ENCODE measurements at places on chromosomes 4 and X.

DNA sequence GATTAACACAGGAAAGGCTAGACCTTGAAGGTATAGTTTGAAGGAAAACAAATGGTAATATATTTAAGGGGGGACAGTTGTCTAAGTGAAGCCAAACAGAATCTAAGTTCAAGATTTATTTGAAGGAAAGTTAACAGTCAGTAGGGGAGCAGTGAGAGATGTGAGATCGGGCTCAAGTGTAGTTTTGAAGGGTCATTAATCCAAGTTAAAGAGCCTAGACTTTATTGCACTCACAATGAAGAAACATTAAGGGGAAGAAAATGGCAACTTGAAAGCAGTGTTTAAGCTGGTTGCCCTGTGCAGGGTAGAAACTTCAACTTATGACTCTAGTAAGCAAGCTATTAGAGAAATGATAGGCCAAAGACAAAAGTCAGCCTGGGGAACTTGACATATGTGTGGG lies 1952.2 kb downstream of the PCDH7 start:
- DNase-seq: no peak

DNA sequence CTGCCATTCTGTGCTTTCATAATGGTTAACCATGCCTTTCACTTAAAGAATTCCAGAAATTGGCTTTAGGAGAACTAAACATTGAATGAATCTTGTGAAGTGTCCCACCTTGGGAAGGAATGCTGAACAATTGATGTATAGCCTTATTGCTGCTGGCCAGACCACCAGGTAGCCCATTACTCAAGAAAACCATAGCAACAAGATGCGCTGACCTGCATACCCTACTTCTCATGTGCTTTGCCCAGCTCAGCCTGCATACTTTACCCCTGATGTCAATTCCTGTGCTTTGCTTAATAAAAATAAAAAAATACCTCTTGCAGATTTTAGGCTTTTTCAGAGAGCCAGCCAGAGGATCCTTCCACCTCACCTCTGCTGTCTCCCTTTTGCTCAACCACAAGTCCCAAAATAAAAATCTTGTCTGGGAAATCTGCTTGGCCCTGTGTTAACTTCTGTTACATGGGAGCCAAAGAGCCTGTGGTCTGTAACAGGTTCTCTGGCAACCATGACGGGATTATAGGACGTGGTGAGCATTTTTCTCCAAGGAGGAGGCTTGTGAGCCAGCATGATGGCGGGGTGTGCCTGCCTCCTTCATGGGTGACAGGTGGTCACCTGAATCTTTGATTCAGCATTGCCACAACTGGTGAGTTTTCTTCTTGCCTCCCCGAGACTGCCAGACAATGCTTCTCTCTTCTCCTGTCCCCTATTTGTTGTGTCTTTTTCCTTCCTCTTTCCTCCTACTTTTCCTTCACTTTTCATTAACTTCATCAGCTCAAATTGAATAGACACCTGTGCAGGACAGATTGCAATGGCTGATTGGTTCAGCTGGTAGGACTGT lies 106.8 kb downstream of the ARSJ start:
- no peak for DNase-seq

GRCh38 chrX:34866646-34867045 lies 76.0 kb upstream of the FAM47B start:
- DNase-seq: no peak

GRCh38 chr4:94469221-94469784 lies 17.6 kb downstream of the PDLIM5 start:
- no peak for DNase-seq

DNA sequence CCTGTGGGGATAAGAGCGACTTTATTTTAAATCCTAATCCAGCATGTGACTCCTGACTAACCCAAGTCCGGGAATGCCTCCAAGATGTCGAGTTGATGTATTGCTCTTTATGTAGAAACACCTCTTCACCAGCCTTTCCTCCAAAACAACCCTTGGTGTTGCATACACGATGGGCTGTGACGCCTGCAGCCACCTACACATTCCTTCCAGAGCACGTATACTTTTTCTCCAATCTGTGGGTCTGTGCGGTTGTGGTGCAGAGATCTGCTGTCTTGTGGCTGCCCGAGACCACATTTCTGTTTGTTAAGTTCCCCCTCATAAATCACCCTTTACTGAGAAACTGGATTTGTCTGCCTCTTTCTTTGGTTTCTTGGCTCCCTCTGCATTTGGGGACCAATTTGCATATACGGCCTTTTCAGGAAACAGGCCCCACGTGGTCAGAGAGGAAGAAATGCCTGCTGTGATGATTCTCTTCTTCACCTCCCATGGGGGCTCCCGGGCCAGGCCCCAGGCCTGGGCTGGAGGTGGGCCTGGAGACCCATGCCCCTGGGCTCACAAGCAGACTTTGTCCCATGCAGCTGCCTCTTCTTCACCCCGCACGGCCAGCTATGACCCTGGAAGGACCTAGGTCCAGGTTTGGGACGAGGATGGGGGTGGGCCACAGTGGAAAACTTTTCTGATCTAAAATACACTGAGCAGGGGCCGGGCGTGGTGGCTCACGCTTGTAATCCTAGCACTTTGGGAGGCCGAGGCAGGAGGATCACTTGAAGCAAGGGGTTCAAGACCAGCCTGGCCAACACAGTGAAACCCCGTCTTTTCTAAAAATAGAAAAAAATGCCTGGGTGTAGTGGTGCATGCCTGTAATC lies 21.4 kb upstream of the AFAP1 start:
- peak; percentile 38 for DNase-seq

DNA sequence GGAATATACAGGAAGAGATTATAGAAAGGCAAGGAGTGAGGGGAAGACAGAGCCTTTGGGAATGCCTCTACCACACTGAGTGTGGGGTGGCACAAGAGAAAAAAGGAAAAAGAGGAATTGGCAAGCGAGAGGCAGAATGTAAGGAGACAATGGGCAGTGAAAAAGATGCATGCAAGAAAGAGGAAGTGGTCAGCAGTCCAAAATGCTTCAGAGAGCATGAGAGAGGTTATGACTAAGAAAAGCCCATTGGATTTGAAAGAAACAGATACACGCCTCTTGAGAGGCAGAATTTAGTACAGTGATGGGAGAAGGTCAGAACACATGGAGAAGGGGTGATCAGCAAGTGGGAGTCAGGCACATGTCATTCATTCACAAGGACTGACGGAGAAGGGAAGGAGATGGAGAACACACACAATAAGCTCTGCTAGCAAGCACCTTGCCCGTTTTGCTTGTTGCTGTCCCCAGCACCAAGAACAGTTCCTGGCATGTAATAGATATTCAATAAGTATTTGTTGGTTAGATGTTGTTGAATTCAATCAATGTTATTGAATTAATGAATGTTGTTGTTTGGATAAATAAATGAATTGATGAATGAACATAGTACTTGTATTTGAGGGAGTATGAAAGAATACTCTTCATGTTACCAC lies 6.3 kb downstream of the DCHS2 start:
- no peak for DNase-seq

DNA sequence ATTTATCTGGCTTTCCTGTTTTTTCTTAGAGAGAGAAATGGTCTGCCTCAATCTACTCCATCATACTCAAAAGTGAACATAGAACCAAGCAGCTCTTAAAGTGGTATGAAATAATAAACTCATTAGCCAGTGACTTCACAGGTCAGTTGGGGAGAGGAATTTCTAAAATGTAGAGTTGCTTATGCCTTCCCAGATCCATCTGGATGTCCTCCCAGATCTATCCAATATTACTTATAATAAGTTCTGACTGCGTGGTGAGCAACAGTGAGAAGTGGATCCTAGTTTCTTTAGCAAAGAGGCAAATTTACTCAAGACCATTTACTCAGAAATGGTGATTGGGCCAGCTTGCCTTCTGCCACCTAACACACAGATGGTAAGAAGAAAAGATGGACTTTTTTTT lies 748.0 kb downstream of the PCDH18 start:
- DNase-seq: no peak

DNA sequence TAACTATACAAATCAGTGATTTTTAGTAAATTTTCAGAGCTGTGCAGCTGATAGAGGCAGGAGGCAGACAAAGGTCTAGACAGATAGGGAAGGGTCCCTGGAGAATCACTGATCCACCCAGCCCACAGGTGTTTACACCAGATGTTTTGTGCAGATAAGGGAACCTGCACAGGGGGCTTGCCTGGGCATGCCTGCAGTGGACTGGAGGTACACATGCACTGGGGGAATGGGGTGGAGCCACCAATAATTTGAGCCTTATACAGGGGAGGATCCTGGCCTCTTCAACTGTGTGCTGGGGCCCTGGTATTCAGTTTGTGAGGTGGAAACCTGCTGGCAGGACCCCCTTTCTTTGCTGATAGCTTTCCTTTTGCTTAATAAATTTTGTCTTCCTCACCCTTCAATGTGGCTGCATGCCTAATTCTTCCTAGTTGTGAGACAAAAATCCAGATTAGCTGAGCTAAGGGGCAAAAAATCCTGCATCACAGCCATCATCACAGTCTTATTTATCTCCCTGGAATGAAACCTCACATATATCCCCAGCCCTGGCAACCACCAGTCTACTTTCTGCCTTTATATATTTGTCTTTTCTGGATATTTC lies 102.8 kb downstream of the KDM6A start:
- no peak for DNase-seq

Data from stimulated activated CD4-positive, alpha-beta T cell treated with anti-CD3 and anti-CD28 coated beads, TNF-alpha, amount 100 ng/mL, for 4 hours (primary cell).